ENCODE measurements at places on chromosomes 5 and 9.

DNA sequence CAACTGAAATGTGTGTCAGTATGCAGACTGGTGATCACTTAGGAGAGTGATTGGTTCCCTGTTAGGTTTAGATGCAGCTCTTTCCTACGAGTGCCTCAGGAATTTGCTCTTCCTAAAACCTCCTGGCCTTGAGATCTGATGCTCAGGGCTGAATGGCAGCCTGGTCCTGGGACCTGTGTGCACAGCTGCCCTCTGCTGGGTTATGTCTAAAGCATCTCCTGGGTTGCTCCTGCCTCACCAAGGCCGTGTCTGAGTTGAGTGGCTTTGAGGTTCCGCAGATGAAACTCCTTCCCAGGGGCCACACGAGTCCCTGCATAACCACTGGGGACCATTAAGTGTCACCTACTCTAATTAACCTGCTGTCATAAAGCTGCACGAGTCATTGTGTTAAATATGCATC, 59.5 kb downstream of the MVB12B start:
- DNase-seq: no peak

DNA sequence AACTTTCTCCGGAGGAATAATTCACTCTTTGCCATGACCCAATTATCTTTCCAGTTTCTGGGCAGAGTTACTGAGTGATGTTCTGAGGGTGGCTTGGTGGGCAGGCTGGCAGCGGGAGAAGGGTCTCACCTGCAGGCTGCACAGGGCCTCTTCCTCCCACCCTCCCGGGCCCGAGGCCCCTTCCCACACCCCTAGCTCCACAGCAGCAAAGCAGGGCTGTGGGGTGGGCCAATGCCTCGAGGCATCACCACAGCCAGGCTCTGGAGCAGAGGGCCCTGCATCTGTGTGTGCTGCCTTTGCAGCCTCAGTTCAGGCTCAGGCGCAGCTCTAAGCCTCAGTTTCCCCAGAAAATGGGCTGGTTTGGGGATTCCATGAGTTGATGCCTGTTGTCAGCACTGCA, 120.2 kb upstream of the FOXD4L5 start:
- DNase-seq: no peak

- DNase-seq: no peak
These were observed 43.8 kb downstream of the NR2F1 start for GRCh38 chr5:93626801-93627200.

DNA sequence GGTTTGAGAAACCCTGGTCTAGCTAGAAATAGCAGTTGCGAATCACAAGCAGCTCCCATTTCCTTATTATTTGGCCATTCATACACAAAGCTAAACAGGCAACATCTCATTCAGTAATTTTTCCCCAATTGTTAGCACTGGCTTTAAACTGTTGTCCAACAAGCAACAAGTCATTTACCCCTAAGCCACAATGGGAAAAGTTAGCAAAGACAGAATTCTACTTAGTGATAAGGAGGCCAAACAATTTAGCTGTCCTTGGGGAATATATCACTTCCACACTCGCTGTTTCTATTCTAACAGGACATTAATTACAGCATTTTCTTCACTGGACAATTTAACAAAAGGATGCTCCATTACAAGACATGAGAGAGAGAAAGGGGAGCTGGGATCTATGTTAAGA, 2.8 kb downstream of the MYO10 start:
- DNase-seq: no peak

GRCh38 chr5:122870219-122870856, 24.9 kb downstream of the SNX24 start:
- DNase-seq: no peak

- no peak for DNase-seq
These were observed 16.6 kb downstream of the SH3PXD2B start for GRCh38 chr5:172437445-172438318.

GRCh38 chr5:14171046-14171445, 27.9 kb downstream of the TRIO start:
- DNase-seq: no peak
